ENCODE measurements at places on chromosomes 2 and 18. TPM values are rescaled to one million over a fixed set of nuclear protein-coding genes. Genes with fewer than 3 reads are reported as not detected.
A peak's percentile ranks its signal among the peaks of the same experiment; 100 is the strongest.

The TMEM87B gene
- total RNA-seq: 20.1 TPM

DNA sequence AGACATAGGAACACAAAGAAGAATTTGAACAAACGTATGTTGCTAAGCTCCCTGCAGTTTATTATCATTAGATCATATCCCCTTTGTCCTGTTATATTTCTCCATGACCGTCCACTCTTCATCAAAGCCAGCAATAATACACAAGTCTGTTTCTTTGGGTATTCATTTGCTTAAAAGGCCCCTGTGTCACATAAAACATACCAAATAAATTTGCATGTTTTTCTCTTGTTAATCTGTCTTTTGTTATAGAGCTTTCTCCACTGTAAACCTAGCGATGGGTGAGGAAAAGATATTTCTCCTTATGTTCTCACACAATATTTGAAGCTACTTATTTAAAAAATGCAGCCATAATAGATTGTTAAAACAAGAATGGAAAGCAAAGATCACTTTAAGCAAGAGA, 42.9 kb upstream of the REL start:
- no peak overlapping the region for H3K27ac ChIP-seq
- H3K4me3 ChIP-seq: no peak overlapping the region
- no peak for DNase-seq
- H3K4me1 ChIP-seq: no peaks in the 10 kb centered on the region
- no peaks in the 10 kb centered on the region for H3K36me3 ChIP-seq

- peaks cover under 1% of the 10 kb centered on the region for H3K4me1 ChIP-seq
- H3K36me3 ChIP-seq: no peaks in the 10 kb centered on the region
- H3K27ac ChIP-seq: no peak overlapping the region
- H3K27me3 ChIP-seq: no peaks in the 10 kb centered on the region
- no peak for DNase-seq
Observed at GRCh38 chr2:96169868-96170507, 24.7 kb upstream of the DUSP2 start.

- no peaks in the 10 kb centered on the region for H3K4me1 ChIP-seq
- no peak overlapping the region for H3K27ac ChIP-seq
- no peaks in the 10 kb centered on the region for H3K27me3 ChIP-seq
- H3K4me3 ChIP-seq: no peak overlapping the region
- DNase-seq: no peak
Observed at GRCh38 chr2:83901317-83901716, 557.8 kb downstream of the SUCLG1 start.

- H3K27me3 ChIP-seq: no peaks in the 10 kb centered on the region
- H3K4me3 ChIP-seq: no peak overlapping the region
- H3K4me1 ChIP-seq: no peaks in the 10 kb centered on the region
- DNase-seq: no peak
- no peak overlapping the region for H3K27ac ChIP-seq
Observed at GRCh38 chr2:140905083-140905781, 1225.6 kb downstream of the LRP1B start.

The GALNT14 gene
- 0.78 TPM for total RNA-seq

DNA sequence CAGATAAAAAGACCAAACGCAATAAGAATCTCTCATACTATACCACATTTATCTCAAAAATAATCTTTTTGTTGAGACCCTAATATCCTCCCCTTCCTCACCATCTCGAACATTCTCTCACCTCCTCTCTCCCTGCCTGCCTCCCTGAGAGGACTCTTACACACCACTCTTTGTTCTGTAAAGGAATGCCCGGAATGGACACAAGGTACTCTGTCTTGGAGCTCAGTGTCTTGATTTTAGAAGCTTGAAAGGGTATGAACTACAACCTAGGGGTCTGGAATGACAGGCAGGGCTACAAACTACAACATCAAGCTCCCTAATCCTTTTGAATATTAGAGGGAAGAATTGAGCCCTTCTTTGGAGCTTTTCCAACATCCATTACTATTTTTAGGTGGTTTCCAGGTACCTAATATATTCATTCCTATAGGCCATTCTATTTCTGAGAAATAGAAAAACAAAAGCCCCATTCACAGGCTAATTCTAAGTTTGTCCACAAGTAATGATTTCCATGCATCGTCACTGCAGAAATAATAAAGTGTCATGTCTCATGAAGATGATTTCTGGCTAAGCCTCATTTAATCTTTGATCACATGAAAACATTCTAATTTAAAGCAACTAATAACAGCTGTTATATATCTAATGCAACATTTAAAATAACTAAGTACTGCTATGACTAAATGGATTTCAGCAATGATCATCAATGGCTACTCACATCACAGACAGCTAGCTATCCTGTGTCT, 60.6 kb downstream of the LRP2 start:
- DNase-seq: no peak
- H3K27me3 ChIP-seq: no peaks in the 10 kb centered on the region
- no peaks in the 10 kb centered on the region for H3K36me3 ChIP-seq
- H3K4me1 ChIP-seq: no peaks in the 10 kb centered on the region
- no peak overlapping the region for H3K4me3 ChIP-seq

- H3K36me3 ChIP-seq: no peaks in the 10 kb centered on the region
- H3K4me3 ChIP-seq: no peak overlapping the region
- no peaks in the 10 kb centered on the region for H3K4me1 ChIP-seq
- no peaks in the 10 kb centered on the region for H3K27me3 ChIP-seq
- no peak for DNase-seq
Observed at GRCh38 chr2:133655610-133656009, 87.3 kb upstream of the NCKAP5 start.

- no peak for DNase-seq
- peak overlapping the region; percentile 50 for H3K27ac ChIP-seq
- no peaks in the 10 kb centered on the region for H3K4me1 ChIP-seq
- peaks cover 4% of the 10 kb centered on the region for H3K36me3 ChIP-seq
- H3K4me3 ChIP-seq: no peak overlapping the region
- no peaks in the 10 kb centered on the region for H3K27me3 ChIP-seq
Observed at GRCh38 chr2:196293751-196294515, 122.6 kb upstream of the STK17B start.

- DNase-seq: no peak
- peak overlapping the region; percentile 89 for H3K4me3 ChIP-seq
- H3K27ac ChIP-seq: peak overlapping the region; percentile 100
- H3K27me3 ChIP-seq: no peaks in the 10 kb centered on the region
- H3K4me1 ChIP-seq: no peaks in the 10 kb centered on the region
Observed at GRCh38 chr18:9913151-9913525, 678 bp upstream of the VAPA start.

- H3K4me3 ChIP-seq: peak overlapping the region; percentile 90
- no peak for DNase-seq
- H3K4me1 ChIP-seq: peaks cover 64% of the 10 kb centered on the region
- H3K27ac ChIP-seq: peak overlapping the region; percentile 83
- no peaks in the 10 kb centered on the region for H3K27me3 ChIP-seq
Observed at GRCh38 chr2:24915796-24916195, 4.2 kb downstream of the ADCY3 start.

The SLC9A4 gene
- not detected for total RNA-seq

GRCh38 chr18:12246849-12247808, 7.0 kb upstream of the CIDEA start:
- H3K4me1 ChIP-seq: no peaks in the 10 kb centered on the region
- H3K4me3 ChIP-seq: no peak overlapping the region
- no peaks in the 10 kb centered on the region for H3K36me3 ChIP-seq
- H3K27me3 ChIP-seq: no peaks in the 10 kb centered on the region

DNA sequence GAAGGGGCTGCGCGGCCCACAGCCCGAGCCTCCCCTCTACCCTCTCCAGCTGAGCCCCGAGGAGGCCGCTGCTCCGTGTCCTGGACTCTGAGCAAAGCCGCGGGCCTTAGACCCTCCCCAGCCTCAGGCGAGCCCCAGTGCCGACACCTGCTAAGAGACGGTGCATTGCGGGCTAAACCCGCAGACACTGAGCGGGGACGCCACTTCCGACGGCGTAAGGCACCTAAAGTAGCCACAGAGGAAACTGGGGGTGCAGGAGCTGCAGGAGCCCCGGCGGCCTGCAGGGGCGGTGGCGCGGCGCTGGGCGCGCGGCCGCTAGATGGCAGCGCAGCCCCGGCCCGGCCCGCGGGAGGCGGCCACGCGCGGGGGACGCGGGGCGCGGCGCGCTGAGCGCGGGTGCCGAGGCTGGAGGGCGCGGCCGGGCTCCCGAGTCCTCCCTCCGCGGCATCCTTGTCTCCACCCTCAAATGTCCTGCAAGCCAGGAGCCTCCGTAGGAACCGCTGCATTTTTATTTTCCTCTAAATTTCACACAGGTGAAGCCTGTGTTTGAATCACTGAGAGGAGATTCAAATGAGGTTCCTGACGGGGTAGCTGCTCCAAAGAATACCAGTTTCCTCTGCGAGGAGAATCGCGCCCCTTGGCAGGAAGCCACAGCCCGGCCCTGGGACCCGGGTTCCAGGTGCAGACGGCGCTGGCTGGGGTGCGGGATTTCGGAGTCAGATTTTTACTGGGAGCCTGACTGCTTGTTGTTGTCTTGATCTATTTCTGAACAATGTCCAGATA, 650.5 kb downstream of the GALR1 start:
- no peak for DNase-seq
- no peaks in the 10 kb centered on the region for H3K36me3 ChIP-seq
- no peak overlapping the region for H3K4me3 ChIP-seq
- H3K4me1 ChIP-seq: no peaks in the 10 kb centered on the region

The TWIST2 gene
- 111 TPM for total RNA-seq

The TTC39C gene
- total RNA-seq: 35.1 TPM

- no peak overlapping the region for H3K27ac ChIP-seq
- H3K27me3 ChIP-seq: no peaks in the 10 kb centered on the region
- no peaks in the 10 kb centered on the region for H3K36me3 ChIP-seq
- DNase-seq: no peak
Observed at GRCh38 chr2:105926960-105927678, 182.4 kb downstream of the NCK2 start.

The UGT1A5 gene
- not detected for total RNA-seq

The PKP4 gene
- total RNA-seq: 57.8 TPM

GRCh38 chr2:39411181-39411944, 25.7 kb downstream of the MAP4K3 start:
- H3K4me1 ChIP-seq: no peaks in the 10 kb centered on the region
- DNase-seq: no peak
- H3K27me3 ChIP-seq: no peaks in the 10 kb centered on the region
- no peak overlapping the region for H3K4me3 ChIP-seq

The CEBPZ gene
- 25.3 TPM for total RNA-seq

GRCh38 chr18:61706276-61706915, 186.4 kb downstream of the RNF152 start:
- H3K4me1 ChIP-seq: no peaks in the 10 kb centered on the region
- no peak overlapping the region for H3K27ac ChIP-seq
- H3K36me3 ChIP-seq: no peaks in the 10 kb centered on the region
- H3K27me3 ChIP-seq: no peaks in the 10 kb centered on the region
- DNase-seq: no peak

The SKOR2 gene
- not detected for total RNA-seq

DNA sequence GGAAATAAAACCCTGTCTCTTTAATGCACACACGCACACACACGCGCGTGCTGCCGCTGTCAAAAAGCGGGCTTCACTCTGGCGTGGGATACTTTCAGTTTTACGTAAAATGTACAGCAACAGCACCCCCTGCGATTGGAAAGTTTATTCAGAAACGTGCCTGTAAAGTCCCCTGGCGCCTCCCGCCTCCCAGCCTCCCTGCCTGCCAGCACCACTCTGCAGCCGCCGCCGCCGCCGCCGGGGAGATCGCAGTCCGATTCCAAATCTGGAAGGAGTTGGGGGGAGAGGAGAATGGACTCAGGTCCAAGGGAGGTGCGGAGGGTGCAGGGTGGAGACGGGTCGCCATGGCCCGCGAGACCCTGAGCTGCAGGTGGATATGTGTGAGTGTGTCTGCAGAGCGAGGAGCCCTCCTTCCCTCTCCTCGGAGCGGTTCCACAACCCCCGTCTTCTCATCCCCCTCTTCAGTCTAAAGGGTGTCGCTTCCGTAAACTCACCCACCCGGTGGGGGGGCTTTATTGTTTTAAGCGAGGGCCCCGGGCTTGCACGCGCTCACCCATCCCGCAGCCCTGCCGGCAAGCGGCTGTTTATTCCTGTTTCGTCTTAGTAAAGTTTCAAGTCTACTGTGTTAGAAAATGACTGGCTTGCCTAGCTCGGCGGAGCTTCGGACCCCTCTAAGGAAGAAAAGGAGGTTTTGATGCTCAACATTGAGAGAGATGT, 1.8 kb upstream of the BCL11A start:
- no peak overlapping the region for H3K27ac ChIP-seq
- H3K36me3 ChIP-seq: no peaks in the 10 kb centered on the region
- peaks cover 24% of the 10 kb centered on the region for H3K4me1 ChIP-seq
- H3K4me3 ChIP-seq: peak overlapping the region; percentile 55
- no peak for DNase-seq
- H3K27me3 ChIP-seq: peaks cover 5% of the 10 kb centered on the region

The CD8B2 gene
- not detected for total RNA-seq

DNA sequence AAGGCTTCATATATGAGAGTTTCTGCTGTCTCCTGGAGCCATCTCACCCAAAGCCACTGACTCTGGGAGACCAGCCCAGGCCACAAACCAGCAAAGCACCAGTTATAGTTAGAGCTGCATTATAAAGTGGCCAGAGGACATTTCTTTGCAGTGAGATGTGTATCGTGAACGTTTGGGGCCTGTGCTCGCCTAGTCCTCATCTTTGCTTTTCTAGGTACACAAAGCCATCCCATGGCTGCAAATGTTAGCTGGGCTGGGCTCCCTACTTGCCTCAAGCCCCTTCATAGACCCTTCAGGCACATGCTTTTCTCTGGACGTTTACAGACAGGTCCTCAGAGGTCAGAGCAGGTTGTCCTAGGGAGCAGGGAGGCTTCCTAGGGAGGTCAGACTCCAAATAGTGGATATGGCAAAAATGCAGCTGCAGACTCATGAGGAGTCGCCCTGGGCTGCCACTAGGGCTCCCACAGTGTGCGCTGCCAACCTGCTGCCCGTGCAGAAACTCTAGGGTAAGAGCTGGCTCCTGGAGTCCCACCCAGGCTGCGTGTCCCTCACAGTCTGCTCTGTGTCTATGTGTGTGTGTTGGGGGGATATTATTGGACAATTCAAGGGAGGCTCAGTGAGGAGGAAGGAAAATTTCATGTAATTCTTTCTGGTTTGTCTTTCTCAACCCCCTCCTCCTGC, 141.0 kb downstream of the RPIA start:
- H3K27me3 ChIP-seq: no peaks in the 10 kb centered on the region
- H3K4me3 ChIP-seq: no peak overlapping the region
- no peaks in the 10 kb centered on the region for H3K4me1 ChIP-seq
- no peaks in the 10 kb centered on the region for H3K36me3 ChIP-seq

DNA sequence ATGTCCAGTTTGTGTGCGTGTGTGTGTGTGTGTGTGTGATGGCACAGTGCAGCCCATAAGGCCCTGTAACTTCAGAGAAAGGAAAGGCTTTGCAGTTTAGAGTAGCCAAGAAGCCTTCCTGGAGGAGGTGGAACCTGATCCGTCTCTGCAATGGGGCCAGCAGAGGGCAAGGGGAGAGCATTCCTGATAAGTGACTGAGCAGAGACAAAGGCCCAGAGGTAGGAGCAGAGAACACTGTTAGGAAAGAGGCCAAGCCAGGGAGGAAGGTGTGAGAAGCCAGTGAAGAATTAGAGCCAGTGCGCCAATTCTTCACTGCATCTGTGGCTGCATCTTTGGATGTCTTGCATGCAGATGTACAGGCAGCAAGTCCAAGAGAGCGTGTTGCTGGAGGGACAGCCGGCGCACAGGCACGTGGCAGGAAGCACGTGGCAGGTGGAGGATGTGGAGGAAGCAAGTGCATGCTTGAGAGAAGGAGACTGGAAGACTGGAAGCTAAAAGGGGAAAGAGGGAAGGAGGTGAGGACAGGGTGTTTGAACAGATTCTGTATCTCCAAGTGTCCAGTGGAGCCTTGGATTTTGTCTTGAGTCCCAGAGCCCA, 196.3 kb downstream of the CTIF start:
- DNase-seq: no peak
- no peak overlapping the region for H3K27ac ChIP-seq
- peaks cover 10% of the 10 kb centered on the region for H3K4me1 ChIP-seq
- H3K36me3 ChIP-seq: no peaks in the 10 kb centered on the region

The RSAD2 gene
- 7.6 TPM for total RNA-seq

All from tibial nerve (tissue), 4 donors.